ENCODE measurements at places on chromosomes 5 and 9.

- DNase-seq, result peak; percentile 29
These were observed 69.8 kb downstream of the KDM4C start for GRCh38 chr9:6827439-6828145.

GRCh38 chr9:99785010-99785590, 36.6 kb upstream of the NR4A3 start:
- no peak for DNase-seq

- no peak for DNase-seq
These were observed 2073.7 kb upstream of the ACO1 start for GRCh38 chr9:30310711-30311110.

DNA sequence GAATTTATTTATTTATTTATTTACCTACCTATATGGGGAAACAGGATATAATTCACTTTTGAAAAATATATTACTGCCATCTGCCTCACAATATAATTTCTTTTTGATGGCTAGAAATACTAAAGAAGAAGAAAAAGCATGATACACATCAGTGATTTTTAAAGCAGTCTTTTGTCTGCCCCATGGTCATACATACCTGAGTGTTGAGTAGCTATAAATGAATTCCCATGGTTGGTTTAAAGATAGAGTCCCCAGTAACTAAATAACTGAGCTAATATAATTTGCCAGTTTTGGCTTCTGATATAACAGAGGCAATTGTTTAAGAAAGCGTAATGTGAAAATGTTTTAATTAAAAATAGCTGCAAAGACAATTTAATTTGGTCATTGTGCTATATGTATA, 447.8 kb downstream of the PDE4D start:
- no peak for DNase-seq

DNA sequence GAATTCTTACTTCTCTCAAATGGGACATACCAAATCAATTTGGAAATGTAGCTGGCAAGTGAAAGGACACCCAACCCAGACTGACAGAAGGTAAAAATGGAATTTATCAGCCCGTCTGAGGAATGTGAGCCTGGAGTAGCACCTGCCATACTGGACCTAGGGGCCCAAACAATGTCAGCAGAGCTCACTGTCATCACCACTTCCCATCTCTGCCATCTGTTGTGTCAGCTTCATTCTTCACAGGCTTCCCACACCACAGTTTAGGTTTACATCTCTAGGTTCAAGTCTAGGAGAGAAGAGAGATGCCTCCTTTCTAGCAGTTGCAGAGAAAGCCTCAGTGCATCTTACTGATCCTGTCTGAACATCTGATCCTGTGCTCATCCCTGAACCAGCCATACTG, 222.4 kb downstream of the DOCK8 start:
- no peak for DNase-seq

- no peak for DNase-seq
These were observed 24.2 kb upstream of the RNU6ATAC start for GRCh38 chr9:134188386-134189144.

DNA sequence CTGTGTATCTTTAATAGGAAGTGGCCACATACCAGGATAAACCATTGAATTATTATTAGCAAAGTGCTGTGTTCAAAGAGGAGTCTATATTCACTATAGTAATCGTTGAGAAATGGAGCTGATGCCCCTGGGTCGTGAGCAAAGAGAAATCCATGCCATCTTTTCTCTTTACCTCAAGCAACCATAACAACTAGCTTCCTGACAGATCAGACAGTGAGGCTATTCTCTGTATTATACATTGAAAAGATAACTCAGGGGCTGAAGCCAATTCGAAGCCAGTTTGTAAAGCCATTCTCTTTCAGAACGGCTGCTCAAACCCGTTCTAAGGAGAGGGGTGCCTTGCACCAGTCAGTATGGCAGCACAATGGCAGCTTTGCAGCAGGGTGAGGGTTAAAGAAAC, 680.6 kb downstream of the SEMA5A start:
- DNase-seq, result no peak

- DNase-seq, result no peak
These were observed 303.5 kb downstream of the TRIM32 start for GRCh38 chr9:116990592-116990991.

DNA sequence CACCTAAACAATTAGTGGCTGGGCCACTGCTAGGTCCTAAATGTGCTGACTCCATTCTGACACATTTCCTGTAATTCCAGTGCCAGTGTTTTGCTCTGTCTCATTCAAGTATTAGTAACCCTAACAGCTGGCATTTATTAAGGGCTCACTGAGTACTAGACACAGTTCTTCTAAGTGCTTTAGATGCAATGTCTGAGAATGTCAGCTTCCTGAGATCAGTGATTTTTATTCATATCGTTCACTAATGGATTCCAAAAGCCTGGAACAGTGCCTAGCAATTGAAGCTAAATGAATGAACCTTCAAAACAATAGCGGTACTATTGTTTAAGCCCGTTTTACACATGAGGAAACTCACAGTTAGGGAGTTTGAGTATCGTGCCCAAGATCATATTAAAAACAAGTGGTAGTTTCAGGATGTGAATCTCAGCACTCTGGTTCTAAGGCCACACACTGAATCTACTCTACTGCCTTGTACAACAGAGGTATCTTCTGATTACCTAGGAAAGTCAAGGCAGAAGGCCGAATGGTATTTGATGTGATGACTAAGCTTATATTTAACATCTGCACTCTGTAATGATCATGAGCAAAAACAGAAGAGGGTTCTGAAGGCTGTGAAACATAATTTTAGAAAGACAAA, 304.0 kb downstream of the PJA2 start:
- no peak for DNase-seq

- no peak for DNase-seq
These were observed 50.0 kb upstream of the GLIS3 start for GRCh38 chr9:4349816-4350418.

- DNase-seq, result no peak
These were observed 26.9 kb downstream of the TICAM2 start for GRCh38 chr5:115575167-115576070.

DNA sequence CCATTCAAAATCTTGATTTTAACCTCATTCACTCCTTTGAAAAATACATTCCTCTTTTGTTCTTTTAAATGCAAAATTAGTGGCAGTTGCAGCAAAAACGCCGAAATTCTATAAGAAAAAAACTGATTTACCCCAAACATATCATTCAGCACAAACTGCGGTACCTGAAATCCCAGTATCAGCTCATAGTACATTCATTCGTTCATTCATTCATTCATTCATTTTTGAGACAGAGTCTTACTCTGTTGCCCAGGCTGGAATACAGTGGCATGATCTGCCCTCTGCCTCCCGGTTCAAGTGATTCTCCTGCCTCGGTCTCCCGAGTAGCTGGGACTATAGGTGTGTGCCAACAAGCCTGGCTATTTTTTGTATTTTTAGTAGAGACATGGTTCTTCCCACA, 20.4 kb downstream of the FBLL1 start:
- no peak for DNase-seq

DNA sequence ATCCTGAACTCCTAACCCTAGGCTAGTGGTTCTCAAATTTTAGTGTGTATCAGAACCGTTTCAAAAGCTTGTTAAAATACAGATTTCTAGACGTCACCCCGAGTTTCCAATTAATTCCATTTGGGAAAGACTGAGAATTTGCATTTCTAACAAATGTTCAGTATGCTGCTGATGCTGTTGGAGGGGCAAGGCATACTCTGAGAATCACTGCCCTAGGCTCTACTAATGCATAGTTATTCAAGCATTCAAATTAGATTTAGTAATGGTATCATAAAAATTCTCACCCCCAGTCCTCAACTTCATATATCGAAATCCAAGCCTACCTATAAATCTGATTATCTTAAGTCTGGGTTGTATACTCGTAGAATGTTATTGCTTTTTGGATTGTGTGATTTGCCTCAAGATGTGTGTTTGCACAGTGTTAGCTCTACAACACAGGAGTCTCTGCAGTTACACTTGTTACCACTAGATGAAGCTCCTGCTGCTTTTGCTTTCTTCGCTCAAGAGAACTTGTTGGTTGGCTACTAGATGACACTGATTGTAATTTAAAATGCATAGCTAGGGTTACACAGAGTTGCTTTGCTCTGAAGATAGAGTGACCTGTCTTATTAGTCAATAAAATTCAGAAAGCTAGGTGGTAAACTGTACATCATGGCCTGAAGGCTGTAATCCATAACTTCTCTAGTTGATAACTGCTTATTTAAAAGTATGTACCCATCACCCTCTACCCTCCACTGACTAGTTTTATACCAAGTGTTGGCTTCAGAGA, 7.5 kb upstream of the ERAP2 start:
- peak; percentile 70 for DNase-seq

- no peak for DNase-seq
These were observed 78.7 kb upstream of the PLEKHG4B start for GRCh38 chr5:13234-13633.

DNA sequence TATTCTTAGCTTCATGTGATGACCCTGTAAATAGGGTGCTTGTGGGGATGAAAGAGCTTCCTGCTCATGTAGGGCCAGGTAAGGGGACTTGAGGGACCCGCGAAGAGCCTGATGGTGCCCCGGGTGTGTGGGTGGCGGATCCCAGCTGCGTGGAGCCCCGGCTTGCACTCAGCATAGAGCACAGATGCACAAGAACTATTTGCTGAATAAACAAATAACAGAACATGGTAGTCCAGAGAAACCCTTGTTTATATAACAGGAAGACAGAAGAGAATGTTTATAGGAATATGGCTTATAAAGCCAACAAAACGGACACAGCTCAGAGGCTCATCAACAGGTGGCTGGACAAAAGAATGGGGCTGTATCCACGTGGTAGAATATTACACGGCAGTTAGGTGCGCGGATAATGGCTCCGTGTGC, 106.9 kb upstream of the COL5A1 start:
- no peak for DNase-seq

DNA sequence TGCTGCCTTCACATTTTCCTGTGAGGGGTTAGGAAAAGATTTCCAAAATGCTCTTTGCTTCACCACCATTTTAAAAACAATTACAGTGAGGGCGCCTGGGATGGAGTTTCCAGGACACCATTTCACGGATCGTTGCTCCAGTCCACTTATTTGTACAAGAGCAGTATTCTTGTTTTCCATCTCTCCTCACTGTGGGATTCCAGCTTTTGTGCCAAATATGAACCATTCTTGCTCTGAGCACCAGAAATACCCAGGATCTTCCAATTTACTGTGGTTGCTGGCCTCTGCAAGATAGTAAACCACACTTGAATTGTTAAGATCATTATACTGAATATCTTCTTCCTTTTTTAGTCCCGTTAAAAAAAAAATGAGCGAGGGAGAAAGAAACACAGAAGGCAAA, 899.5 kb downstream of the TLE1 start:
- DNase-seq, result no peak

DNA sequence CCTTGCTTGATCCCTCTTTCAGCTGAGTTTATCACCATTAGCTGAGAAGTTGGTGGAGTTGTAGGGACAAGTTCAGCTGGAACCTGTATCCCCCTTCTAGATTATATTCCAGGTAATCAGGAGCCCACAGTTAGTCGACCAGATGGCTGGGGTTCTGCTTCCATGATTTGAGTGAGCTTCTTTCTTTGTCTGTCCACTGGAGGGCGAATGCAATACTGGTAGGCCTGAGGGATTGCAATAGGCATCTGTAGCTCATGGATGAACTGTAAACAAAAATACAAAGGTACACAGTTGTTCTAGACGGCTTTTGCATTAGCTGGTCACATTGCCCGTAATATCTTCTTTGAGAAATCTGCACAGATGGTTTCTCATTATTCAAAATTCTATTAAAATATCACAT, 88.9 kb downstream of the PCSK5 start:
- peak; percentile 3 for DNase-seq

DNA sequence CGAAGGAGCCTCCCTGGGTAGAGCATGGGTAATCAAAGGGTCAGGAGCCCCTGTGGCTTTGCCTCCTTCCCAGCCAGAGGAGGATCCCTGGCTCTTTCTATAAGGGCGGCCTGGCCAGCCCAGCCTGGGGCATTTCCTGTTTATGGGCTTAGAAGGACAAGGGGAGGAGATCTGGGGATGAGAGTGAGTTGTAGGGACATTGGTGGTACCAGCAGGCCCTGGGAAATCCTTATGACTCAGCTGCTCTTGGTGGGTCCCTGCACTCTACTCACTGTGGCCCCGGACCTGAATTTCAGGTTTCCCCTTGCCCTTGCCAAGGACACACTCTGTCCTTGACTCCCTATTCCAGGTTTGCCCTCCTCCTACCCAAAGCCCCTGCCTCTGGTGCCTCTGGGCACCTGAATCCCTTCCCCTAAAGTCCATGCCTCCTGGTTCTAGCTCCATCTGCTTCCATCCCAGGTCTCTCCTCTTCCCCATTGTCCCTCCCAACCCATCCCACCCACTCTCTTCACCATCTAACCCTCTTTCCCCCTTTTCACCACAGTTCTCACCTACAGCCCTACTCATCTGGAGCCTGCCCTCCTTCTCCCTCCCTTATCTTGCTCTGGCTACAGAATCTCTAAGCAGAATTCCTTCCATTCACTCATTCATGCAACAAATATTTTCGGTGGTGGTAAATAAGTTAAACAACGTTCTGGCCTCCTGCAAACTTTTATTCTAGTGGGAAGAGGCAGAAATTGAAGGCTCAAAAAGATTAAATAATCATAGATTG, 34.9 kb downstream of the PCDH1 start:
- no peak for DNase-seq

GRCh38 chr9:112069318-112070169, 105.6 kb downstream of the SUSD1 start:
- DNase-seq, result peak; percentile 36

- DNase-seq, result peak; percentile 59
These were observed 83.4 kb upstream of the IQGAP2 start for GRCh38 chr5:76319673-76320072.

DNA sequence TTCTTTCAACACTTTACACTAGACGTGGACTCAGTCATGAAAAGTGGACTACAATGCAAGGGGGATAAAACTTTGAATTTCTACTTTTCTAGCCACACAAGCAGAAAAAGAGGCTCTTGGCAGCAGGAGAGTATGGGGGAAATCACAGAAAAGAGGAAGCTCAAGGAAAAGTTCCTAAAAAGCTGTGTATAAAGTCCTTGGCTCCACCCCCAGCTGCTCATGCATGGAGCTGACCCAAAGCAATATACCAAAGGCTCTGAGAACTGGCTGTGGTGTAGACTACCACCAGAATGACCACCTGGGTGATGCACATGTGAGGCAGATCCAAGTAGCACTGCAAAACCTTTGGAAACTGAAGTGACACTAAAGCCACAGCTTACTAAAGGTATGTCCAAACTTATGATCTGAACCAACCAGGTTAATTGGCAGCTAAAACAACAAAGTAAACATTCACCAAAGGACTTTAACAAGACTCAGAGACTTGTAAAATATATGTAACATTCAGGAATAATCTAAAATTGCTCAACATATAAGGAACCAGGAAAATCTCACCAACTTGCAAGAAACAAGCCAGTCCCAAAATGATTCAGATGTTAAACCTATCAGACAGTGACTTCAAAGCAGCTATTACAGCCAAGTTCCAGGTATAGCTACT, 55.5 kb upstream of the RASGRF2 start:
- DNase-seq, result no peak

- DNase-seq, result peak; percentile 71
These were observed 19.6 kb downstream of the QSOX2 start for GRCh38 chr9:136225748-136226679.
